ENCODE measurements at places on chromosomes 2 and 18.

GRCh38 chr2:216698895-216699294, 3.5 kb upstream of the IGFBP5 start:
- no peak for DNase-seq
- H3K4me3 ChIP-seq: no peak overlapping the region
- H3K27me3 ChIP-seq: no peaks in the 10 kb centered on the region
- H3K27ac ChIP-seq: no peak overlapping the region
- H3K36me3 ChIP-seq: peaks cover 5% of the 10 kb centered on the region

- DNase-seq: no peak
- no peaks in the 10 kb centered on the region for H3K27me3 ChIP-seq
- peaks cover 81% of the 10 kb centered on the region for H3K4me1 ChIP-seq
- H3K36me3 ChIP-seq: peaks cover 11% of the 10 kb centered on the region
- H3K27ac ChIP-seq: peak overlapping the region; percentile 83
Observed at GRCh38 chr2:101766871-101767739, 69.6 kb downstream of the MAP4K4 start.

DNA sequence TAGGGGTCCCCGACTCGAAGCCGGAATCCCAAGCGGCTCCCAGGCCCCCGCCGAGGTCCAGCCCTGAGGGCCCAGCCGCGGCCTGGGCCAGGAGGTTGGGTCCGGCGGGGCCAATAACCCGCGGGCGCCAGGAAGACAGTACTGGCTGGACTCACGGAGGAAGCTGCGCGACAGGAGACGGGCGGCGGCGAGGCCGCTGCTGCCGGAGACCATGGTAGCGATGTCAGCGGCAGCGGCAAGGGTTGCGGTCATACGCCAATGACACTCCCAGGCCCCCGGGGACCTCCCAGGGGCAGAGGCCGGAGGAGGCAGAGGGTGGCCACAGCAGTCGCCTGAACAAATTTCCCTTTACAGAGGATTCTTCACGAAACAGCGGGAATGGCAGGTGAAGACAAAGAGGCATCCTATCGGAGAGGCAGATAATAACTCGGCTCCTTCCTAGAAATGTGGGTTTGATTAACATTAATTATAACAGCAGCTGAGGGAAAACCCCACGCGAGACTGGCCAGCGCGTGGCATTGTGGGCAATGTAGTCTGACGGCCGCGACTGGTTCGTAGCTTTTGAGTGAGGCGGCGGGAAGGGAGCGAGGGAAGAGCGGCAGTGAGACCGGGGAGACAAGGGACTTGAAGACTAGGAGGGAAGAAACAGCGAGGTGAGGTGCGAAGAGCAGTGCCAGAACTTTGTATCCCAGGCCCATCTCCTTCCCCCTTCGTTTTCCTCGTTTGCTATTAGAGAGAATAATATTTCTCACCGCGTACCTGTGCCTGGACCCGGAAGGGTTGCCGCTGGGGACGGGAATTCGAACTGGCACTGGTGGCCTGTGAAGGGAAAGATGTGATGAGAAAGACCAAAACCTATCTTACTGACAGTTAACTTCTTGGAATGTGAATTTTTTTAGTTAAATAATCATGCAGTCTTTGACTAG, at the start of gene SUCLG1:
SUCLG1 (minus strand) TSS at position 263 of the 926 bp plus-strand sequence; CDS start at position 252, 11 bp downstream.
- H3K36me3 ChIP-seq: no peaks in the 10 kb centered on the region
- H3K4me3 ChIP-seq: peak within 1 kb of the TSS; percentile 93
- H3K27me3 ChIP-seq: no peaks in the 10 kb centered on the region
- peak; percentile 87 for DNase-seq

GRCh38 chr2:207704078-207704477, 7.4 kb upstream of the CCNYL1 start:
- peaks cover 6% of the 10 kb centered on the region for H3K4me1 ChIP-seq
- H3K27me3 ChIP-seq: peaks cover 4% of the 10 kb centered on the region

GRCh38 chr2:108607706-108608301, 73.5 kb downstream of the LIMS1 start:
- no peak overlapping the region for H3K27ac ChIP-seq
- peak; percentile 25 for DNase-seq
- peaks cover 46% of the 10 kb centered on the region for H3K4me1 ChIP-seq
- peaks cover 3% of the 10 kb centered on the region for H3K27me3 ChIP-seq
- no peak overlapping the region for H3K4me3 ChIP-seq

DNA sequence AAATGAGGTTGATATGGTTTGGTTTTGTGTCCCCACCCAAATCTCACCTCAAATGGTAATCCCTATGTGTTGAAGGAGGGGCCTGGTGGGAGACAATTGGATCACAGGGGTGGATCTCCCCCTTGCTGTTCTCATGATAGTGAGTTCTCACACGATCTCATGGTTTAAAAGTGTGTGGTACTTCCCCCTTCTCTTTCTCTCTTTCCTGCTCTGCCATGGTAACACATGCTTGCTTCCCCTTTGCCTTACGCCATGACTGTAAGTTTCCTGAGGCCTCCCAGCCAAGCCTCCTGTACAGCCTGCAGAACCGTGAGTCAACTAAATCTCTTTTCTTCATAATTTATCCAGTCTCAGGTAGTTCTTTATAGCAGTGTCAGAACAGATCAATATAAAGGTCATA, 24.7 kb upstream of the FAM124B start:
- no peak for DNase-seq
- no peaks in the 10 kb centered on the region for H3K4me1 ChIP-seq
- no peak overlapping the region for H3K27ac ChIP-seq
- H3K27me3 ChIP-seq: peaks cover 7% of the 10 kb centered on the region
